ENCODE measurements at places on chromosomes 5 and 9.

GRCh38 chr5:57791875-57792274 is 309.3 kb upstream of the ACTBL2 start:
- no peak for DNase-seq

DNA sequence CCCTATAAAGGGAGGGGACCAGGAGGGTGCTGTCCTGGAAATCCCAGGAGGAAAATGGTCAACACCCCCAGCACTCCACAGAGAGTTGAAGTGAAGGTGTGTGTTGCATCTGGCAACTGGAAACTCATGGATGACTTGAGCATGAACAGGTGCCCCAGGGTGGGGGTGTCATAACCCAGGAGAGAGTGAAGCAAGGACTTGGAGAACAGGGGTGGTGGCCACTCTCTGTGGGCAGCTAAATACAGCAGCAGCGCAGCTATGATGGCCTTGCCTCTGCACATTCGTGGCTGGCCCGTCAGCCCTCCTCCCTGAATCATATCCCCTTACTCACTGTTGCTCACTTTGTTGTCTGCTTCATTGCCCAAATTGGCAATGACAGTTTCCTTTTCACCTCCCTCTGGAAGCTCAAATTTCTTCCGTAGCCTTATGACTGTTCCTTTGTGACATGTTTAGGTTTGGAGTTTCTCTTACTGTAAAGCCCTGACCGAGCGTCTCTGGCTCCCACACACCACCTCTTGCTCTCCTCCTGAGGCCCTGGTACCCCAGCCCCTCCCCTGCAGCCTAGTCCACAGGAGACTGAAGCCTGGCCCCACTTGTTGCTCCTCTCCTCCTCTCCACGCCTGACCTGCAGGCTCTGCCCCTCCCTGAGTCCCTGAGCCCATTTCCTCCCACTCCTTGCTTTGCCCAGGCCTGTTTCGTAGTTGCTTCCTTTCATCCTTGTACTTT is 185.8 kb downstream of the CD180 start:
- DNase-seq: no peak

DNA sequence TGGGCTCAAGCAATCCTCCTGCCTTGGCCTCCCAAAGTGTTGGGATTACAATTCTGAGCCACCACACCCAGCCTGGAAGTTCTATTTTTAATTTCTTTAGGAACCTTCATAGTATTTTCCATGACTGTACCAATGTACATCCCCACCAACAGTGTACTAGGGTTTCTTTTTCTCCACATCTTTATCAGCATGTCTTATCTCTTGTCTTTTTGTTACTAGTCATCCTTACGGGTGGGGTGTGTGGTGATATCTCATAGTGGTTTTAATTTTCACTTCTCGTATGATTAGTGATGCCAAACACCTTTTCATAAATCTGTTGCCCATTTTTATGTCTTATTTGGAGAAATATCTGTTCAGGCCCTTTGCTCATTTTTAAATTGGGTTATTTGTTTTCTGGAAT is 123.0 kb upstream of the MEF2C start:
- DNase-seq: no peak

DNA sequence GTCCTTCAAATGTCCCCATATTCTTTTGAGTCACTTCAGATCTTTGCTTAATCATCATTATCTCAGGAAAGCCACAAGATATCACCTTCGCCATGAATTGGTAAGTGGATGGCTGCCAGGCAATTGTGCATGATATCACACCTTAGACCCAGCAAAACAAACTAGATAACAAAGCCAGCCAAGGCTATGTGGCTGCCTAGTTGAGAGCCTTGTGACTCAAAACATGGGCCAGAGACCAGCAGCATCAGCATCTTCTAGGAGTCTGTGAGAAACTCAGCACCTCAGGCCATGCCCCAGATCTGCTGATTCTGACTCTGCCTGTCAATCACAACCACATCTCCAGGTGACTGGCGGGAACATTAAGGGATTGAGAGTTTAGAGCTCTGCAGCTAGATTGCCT is 82.8 kb downstream of the SLIT3 start:
- no peak for DNase-seq

- no peak for DNase-seq
Measured at GRCh38 chr9:92385477-92385876, 18.9 kb downstream of the OGN start.

- DNase-seq: no peak
Measured at GRCh38 chr5:126395605-126396004, 27.6 kb upstream of the GRAMD2B start.

GRCh38 chr5:65970481-65971367 is 44.3 kb downstream of the ERBIN start:
- DNase-seq: no peak

DNA sequence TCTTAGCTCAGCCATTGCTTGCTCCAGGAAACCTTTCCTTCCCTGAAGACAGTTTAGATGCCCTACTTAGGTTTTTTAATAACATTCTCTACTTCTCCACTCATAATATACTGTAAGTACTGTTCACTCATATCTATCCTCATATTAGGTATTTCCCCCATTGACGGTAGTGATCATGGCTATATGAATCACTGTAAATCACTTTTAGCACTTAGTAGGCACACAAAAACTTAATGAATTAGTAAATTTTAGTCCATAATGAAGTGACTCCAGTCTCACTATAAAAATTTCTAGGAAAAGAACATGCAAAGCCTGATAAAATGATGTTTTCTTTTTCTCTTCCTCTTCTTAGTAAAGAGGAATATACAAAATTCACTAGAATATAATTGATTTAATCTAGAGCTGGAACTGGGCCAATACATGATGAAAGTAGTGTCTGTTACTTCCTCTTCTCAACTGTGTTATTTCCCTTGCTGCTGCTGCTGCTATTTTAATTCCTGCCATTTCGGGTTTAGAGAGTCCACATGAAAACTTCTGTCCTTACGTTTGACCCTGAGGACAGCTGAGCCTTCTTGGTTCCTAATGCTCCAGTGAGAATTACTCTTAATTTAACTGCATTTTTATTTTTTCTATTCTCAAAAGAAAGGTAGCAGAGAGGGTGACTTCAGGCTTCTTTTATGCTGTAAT is 73.5 kb downstream of the LNPEP start:
- DNase-seq: peak; percentile 44

GRCh38 chr5:152270096-152270495 is 135.0 kb downstream of the NMUR2 start:
- no peak for DNase-seq

DNA sequence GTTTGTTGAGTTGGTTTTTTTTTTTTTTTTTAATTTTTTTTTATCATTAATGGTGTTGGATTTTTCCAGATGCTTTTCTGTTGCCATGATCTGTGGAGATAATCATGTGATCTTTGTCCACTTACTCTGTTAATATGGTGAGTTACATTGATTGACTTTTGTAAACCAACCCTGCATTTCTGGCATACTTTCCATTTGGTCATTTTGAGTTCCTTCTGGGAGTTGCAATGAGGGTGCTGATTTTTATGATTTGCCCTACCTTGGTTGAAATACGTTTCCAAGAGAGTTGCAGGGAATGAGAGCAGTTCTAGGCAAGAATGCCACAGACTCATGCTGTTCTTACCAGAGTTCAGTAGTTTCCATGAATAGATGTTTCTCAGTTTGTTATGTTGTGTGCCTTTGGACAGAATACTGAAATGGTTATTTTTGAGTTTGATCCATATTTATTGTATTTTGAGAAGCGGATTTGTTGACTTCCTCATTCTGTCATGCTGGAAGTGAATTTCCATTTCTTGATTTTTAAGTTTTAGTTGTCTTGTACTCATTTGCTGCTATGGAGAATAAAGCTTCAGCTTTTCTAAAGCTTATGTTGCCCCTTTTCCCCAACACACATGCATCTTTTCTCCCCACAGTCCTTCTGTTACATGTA is 69.0 kb downstream of the SCAMP1 start:
- no peak for DNase-seq

- no peak for DNase-seq
Measured at GRCh38 chr5:160419458-160420330, 813 bp upstream of the SLU7 start.

DNA sequence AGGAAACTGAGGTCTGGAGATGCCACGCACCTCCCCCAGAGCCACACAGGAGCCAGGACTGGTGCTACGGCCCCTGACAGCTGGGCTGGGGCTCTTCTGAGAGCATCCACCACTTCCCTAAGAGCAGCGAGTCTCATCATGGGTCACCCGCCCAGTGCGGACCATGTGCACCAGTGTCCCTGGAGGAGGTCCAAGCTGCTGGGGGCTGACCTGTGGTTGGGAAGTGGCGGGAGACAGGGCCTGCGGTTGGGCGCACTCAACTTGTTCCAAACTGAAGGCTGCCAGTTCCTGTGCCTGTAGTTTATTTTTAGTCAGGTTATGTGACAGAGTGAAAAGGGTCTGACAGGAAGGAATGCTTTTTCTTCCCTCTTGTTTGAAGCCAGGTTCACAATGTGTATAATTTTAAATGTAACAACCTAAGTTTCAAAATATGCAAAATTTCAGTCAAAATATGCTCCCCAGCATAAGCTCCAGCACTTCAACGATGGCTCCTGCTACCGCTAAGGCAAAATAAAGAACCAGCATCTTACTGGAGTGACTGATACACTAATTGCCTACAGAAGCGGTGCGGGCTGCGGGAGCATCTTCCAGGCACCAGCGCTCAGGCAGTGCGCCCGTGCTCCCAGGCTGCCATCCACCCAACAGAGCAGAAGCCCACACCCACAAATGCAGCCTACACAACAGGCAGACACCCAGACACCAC is 14.8 kb downstream of the BARHL1 start:
- no peak for DNase-seq

DNA sequence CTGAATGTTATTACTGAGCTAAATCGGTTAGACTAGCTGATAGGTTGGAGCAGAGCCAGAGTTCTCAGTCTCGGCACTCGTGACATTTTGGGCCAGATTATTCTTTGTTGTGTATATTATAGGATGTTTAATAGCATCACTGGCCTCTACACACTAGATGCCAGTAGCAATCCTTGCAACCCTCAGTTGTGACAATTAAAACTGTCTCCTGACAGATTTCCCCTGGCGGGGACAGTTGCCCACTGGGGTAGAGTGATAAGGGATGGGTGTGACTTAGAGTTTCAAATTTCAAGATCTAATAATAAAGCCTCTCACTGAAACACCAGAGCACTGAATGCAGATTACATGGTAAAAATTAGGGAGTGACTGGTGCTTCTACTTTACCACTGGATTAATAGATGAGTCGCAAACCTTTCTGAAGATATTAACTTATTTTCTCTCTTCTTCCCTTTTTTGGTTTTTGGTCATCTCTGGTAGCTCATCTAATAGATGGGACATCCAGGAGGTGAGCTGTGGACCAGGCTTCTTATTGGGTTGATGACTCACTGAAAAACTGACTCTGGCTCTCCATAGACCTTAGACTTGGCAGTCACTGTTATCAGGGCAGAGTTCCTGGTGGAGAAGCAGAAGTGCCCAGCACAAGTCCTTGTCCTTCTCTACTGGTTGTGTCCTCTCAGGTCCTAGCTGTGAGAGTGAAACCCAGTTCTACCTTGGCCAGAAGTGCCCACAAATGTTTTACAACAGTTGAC is 150.3 kb downstream of the UNC13B start:
- DNase-seq: no peak

GRCh38 chr9:4553951-4554381 is 63.7 kb downstream of the SLC1A1 start:
- DNase-seq: no peak

DNA sequence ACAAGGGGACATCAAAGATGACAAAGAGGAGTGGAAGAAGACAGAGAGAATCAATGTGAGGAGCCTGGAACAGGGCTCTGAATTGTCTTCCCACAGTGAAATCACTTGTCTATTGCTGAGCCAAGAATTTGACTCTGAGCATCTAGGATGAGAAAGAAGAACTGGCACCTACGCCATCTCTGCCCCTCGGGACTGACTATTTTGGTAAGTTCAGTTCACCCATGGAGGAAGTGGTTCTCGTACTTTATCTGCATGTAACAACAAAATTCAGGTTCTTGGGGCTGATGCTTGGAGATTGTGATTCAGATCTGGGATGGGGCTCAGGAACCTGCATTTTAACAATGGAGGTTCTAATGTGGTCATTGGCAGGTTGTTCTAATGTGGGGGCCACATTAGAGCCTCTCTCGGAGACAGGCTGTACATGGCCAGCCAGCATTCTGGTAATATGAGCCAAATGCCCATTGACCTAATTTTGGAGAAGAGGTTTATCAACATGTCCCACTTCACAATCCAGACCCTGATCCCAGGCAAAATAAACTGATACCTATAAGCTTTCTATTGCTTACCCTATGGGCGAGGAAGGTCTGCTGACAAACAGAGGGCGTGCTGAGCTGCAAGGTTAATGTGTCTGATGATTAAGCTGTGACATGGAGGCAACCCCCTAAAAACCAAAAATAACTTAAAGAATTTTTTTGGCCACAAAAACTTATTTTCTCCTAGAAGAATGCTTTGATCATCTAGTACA is 2.7 kb upstream of the IL12B start:
- no peak for DNase-seq

DNA sequence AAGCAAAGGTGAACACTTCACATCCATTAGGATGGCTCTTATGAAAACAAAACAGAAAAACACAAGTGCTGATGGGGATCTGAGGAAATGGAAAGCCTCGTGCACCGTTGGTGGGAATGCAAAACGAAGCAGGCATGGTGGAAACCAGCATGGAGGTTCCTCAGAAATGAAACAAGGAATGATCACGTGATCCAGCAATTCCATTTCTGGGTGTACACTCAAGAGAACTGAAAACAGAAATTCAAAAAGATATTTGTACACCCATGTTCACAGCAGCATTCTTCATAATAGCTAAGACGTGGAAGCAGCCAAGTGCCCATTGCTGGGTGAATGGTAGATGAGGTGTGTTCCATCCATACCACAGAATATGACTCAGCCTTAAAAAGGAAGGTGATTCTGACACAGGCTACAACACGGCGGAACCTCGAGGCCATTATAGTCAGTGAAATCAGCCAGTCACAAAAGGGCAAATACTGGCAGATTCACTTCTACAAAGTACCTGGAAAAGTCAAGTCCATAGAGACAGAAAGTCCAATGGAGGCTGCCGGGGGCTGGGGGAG is 87.2 kb upstream of the RAPGEF1 start:
- DNase-seq: no peak

- no peak for DNase-seq
Measured at GRCh38 chr9:98215821-98216220, 23.4 kb upstream of the CORO2A start.

GRCh38 chr9:117303643-117304230 is 111.1 kb downstream of the ASTN2 start:
- no peak for DNase-seq

GRCh38 chr5:84202136-84202535 is 182.5 kb downstream of the EDIL3 start:
- DNase-seq: no peak

DNA sequence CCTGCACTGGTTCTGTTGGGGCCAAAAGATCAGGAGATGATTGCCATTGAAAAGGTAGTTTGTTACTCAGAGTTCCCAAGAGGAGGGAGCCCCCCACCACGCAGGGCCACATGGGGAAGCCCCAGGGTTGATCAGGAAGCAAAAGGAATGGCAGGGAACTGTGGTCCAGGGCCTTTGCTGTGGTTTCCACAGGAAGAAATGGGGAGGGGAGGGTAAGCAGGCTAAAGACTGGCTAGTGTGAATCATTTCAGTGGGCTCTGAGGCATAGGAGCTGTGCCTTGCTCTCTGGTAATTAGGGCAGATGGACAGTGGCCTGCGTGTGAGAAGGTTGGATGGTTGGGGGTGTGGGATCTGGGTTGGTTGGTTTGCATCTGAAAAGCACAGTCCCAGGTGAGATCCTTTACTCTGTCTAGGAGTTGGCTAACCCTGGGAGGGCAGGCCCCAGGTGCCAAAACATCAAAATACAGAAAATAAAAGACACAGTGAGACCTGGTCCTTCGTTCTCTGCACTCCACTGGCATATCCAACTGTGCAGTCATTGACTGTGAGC is 66.1 kb downstream of the PTPDC1 start:
- DNase-seq: no peak

All from foreskin melanocyte (primary cell).